Activated T-helper 2 cell treated with anti-CD3 and anti-CD28 coated beads, Interferon-gamma antibody, Interleukin-2, Interleukin-4, amounts not matched to agents 10 μg/mL and 5 μg/mL and 100 μg/mL, durations not matched to agents 14 hours and 24 hours and 36 hours (primary cell): ENCODE measurements at places on chromosomes 5 and 9. TPM values are rescaled to one million over a fixed set of nuclear protein-coding genes. Genes with fewer than 3 reads are reported as not detected.

GRCh38 chr5:61461417-61461816 is 129.4 kb downstream of the ZSWIM6 start:
- no peak for DNase-seq

DNA sequence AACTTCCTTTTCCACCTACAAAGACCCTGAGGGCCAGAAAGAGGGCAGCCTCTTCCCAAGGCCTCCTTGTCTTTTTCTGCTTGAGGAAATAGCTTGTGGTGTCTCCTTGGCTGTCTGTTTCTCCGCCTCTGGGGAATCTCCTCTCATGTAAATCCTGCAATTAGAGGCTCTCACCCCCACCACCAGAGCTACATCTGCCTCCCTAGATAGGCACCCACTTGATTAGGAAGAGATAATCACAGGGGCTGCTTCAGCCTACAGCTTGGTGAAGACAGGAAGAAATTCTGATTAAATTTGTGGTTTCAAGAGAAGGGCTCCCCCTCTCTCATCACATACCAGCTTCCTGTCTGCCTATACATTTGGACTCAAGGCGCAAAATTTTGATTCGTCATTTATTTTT is 75.6 kb downstream of the TLR4 start:
- no peak for DNase-seq

DNA sequence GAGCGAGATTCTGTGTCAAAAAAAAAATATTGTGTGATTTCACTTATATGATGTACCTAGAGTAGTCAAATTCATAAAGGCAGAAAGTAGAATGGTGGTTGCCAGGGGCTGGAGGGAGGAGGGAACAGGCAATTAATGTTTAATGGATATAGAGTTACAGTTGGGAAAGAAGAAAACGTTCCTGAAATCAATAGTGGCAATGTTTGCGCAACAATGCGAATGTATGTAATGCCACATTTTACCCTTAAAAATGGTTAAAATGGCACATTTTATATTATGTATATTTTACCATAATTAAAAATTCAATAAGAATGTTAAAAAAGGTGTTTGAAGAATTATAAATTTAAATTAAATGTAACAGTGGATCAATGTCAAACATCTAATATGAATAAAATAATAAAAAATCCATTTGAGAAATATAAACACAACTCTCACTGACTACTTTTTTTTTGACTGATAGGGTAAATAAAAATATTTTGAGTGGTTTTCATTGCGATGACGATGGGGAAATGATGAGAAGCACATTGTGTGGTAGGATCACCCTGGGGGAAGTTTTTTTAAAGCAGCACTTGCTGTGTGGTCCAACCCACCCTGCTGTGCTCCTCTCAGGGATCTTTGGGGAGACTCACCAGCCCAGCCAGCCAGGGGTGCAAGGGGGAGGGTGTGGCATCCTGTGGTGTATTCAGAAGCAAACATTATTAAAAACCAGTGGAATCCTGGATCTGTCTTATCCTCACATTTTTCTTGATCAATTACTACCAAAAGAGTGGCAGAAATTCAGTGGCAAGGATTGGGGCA is 4.3 kb downstream of the FYB1 start:
- no peak for DNase-seq

GRCh38 chr5:43000111-43000840 is 39.8 kb downstream of the ANXA2R start:
- no peak for DNase-seq

DNA sequence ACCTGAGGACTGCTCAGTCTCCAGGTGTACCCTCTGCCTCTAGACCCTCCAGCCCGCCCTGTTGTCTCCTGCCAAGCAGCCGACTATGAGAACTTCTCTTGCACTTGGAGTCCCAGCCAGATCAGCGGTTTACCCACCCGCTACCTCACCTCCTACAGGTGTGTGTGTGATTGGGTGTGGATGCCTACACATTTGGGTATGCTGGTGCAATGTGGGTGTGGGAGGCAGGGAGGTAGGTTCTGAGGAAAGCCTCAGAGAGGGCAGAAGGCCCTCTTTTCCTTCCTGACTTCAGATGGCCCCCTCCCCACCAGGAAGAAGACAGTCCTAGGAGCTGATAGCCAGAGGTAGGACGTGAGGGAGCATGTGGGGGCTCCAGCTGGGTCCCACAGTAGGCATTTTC is 5.0 kb downstream of the IL11RA start:
- no peak for DNase-seq

GRCh38 chr5:160359242-160359641 is 11.2 kb downstream of the C1QTNF2 start:
- no peak for DNase-seq

DNA sequence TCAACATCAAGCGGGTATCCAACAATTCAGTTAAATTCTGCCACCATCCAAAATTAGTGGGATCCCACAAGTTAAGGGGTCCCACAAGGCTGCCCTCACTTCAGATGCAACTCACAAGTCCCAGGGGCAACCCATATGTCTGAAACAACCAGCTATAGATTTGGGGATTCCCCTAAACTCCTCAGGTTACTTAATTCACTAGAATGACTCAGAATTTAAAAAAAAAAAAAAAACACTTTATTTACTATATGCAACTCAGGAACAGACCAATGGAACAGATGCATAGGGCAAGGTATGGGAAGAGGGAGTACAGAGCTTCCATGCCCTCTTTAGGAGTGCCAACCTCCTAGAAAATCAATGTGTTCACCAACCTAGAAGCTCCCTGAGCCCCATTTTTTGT is 15.1 kb downstream of the AUH start:
- no peak for DNase-seq

DNA sequence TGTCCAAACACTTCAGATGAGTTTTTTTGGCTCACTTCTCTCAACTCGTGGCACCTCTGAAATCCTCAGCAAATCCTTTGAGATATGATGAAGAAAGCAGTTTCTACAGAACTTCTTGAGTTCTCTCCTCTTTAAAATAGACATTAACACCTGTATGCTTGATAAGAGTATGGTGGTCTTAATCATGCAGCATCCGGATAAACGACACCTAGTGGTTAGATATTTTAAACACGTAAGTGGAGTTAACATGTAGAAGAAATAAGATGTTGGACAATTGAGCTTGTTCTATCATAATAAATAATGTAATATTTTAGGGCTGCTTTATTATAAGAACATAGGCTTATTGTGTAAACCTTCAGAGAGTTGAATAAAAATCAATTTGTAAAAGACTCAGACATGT is 324.8 kb downstream of the CYLC2 start:
- no peak for DNase-seq

- DNase-seq = no peak
Observed at GRCh38 chr5:115414406-115415142, 118.1 kb upstream of the CCDC112 start.

- DNase-seq = no peak
Observed at GRCh38 chr9:71483436-71483835, 284.9 kb downstream of the CEMIP2 start.

GRCh38 chr5:142998316-142999020 is 228.3 kb downstream of the ARHGAP26 start:
- no peak for DNase-seq

DNA sequence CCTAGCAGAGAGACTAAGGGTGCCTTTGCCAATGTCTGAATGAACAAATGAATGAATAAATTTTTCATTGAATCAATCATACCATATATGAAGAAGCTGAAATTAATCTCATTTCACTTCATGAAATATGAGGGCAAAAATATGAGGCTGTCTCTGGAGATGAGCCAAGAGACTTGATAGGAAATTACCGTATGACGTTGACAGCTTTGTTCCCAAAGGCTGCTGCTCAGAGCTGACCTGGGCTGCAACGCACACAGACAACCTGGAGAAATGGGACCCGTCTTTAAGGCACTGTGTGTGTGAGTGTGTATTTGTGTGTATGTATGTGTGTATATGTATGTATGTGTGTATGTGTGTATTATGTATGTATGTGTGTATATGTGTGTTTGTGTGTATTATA is 226.1 kb downstream of the IRX2 start:
- no peak for DNase-seq

- no peak for DNase-seq
Observed at GRCh38 chr5:59783264-59783663, 110.3 kb downstream of the PDE4D start.

GRCh38 chr5:150322202-150322601 is 19.5 kb upstream of the ARSI start:
- no peak for DNase-seq

DNA sequence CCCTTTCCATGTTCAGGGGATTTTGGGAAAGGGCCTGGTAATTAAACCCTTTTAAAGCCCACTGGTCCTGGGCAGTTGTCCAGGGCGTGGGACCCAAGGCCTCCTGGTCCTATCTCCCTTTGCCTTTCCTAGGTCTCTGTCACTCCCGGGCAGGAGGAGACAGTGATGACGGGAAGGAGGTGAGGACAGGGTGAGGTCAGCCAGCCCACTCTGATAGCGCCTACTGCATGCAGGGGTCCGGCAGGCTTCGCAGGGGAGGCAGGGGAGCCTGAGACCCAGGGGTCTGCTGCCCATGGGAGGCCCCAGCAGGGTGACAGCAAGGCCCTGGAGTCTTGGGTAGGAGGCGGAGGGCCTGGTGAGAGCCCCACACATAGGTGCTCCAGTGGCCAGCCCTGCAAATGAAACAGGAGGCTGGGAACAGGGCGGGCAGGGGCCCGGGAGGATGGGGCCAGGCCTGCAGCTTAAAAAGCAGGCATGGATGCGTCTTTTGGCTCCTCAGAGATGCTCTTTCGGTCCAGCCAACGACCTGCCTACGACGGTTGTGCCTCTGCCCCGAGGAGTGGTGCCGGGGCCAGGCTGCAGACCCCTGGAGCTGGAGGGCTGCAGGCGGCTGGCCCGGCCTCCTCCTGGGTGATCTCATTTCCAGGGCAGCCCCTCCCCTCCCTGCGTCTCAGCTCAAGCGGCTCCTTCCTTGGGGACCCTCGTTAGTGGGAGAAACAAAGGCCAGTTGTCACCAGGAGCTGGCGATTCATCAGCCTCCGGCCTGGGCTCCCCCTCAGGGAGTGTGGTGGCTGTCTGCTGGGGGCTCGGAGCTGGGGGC is 6.7 kb upstream of the RXRA start:
- DNase-seq = no peak

DNA sequence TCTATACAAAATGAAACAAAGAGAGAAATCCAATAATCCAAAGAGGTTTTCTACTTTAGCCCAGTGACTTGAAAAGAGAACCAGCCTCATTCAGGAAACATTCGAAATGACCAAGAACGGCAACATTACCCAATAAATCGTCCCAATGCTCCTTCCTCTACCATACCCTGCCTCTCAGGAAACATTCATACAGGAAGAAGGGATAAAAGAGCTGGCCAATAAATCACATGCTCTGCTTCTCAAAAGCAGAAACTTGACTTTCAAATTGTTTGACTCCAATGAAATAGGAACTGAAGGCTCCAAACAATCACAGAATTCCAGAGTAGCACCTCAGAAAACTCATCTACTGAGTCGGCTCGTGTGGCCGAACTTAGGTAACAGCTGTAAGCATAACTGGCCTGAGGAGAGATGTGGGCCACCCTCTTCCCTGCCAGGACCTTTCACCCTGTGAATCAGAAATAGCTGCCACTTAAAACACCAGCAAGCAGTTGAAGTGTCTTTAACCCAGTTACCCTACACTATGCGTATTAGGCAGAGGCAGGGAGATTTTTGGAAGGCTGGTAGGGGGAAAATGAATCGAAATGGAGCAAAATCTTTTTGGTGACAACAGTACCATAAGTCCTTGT is 14.6 kb downstream of the ARL15 start:
- no peak for DNase-seq

DNA sequence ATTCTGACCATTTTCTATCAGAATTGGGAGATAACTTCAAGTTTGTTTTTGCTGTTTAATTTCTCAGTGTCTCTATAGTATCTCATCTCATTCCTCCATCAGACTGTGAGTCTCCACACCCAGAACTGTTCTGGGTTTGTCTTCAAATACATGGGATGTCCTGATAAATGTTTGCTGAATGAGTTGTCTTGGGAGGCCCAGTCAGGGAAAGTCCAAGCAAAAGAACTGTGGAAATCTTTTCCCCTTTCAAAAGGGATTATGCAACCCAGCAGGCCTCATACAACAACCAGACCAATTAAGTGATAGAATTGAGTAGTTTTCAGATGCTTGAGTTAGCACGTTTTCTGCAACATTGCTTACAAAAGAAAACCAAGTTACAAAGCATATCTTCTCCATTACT is 324.4 kb downstream of the BRINP1 start:
- no peak for DNase-seq

DNA sequence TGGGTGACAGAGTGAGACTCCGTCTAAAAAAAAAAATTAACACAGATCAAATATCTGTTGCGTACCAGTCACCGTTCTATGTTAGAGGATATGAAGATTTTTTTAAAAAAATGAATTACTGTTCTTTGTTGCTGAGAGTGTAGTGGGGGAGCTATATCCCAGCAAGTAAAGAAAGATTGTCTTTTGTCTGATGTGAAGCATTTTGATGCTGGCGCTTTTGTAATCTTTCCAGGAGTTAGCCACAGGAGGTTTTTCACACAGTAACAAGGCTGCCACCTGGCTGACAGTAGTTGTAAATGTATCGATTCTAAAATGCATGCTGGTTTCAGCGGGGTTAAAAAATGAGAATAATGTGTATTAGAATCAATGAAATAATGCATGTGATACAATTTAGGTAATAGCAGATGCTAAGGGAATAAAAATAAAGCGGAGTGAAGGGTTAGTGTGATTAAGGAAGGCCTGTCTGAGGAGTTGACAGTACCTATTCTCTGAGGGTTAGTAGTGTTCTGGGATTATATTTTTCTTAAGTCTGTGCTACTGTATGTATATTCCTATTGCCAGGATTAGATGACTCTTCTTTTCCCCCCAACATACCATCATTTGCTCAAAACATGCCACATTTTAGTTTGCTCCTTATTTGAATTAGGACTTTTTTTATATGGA is 3.4 kb downstream of the LMNB1 start:
- peak; percentile 32 for DNase-seq

- DNase-seq = no peak
Observed at GRCh38 chr9:33846231-33846630, 29.3 kb downstream of the UBE2R2 start.

DNA sequence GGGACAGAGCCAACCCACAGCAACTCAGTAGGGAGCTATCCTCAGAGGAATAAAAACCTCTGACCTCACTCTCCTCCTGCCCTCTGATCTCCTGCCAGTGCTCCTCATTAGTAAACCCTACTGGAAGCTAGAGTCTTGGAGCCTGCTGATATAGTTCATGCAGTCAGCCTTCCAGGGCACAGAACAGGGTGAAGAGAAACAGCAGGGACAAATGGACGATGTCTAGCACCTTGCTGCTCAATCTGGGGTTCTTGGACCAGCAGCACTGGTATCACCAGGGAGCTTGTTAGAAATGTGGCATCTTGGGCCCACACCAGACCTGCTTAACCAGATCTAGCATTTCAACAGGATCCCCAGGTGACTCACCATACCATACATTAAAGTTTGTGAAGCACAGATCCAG is 5.5 kb upstream of the GALNT12 start:
- DNase-seq = no peak

The SMIM32 gene
- not detected in 2 replicates for total RNA-seq

The LVRN gene
- 0.07 TPM in 1 of 2 replicates, not detected in the other for total RNA-seq

The MZB1 gene
- total RNA-seq = 48.3 and 53.6 TPM in 2 replicates

The HTR1A gene
- not detected in 2 replicates for total RNA-seq

The GDA gene
- 0.07 TPM in 1 of 2 replicates, not detected in the other for total RNA-seq

The TLX3 gene
- not detected in 2 replicates for total RNA-seq

The GFI1B gene
- total RNA-seq = not detected in 2 replicates

The IFNK gene
- not detected in 2 replicates for total RNA-seq

The SH3RF2 gene
- total RNA-seq = 0.21 and 0.57 TPM in 2 replicates

The PRDM9 gene
- not detected in 2 replicates for total RNA-seq
